Aorta (tissue), 5 donors: ENCODE measurements at places on chromosomes 13 and 19. TPM values are rescaled to one million over a fixed set of nuclear protein-coding genes. Genes with fewer than 3 reads are reported as not detected.

DNA sequence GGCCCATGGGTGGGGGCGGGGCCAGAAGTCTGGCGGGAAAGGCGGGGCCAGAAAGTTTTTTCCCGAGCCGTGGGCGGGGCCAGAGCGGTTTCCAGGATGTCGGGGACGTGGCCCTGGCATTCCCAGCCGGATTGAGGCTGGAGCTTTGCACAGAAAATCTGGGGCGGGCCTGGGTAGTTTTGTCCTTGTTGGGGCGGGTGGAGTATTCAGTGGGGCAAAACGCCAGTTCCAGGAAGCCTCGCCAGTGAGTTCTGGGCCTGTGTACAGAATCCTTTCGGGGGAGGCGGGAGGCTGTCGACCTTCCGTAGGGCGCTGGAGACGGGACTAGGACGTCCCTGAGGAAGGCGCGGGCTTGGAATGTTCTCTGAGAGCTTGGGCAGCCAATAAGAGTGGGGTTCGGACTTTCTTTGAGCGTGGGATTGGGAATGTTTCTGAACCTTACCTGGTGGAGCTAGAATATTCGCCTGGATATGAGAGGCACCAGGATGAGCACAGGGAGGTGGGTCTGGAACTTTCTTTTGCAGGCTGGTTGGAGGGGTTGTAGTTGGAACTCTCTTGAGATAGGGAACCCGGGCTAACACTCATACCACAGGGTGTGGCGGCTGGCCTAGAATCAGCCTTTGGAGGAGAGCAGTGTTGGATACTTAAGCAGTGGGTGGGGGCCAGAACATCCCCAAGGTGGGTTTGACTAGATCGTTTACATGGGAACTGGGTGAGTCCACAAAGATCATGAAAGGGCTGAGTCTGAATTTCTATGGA lies 1.3 kb downstream of the CCDC9 start:
- no peak for DNase-seq
- H3K36me3 ChIP-seq: peaks cover 3% of the 10 kb centered on the region
- H3K4me1 ChIP-seq: no peaks in the 10 kb centered on the region
- no peak overlapping the region for H3K4me3 ChIP-seq
- peak overlapping the region; percentile 51 for H3K27ac ChIP-seq
- H3K27me3 ChIP-seq: no peaks in the 10 kb centered on the region

- no peak overlapping the region for H3K4me3 ChIP-seq
- H3K27ac ChIP-seq: no peak overlapping the region
- H3K4me1 ChIP-seq: peaks cover 2% of the 10 kb centered on the region
- no peaks in the 10 kb centered on the region for H3K27me3 ChIP-seq
- no peaks in the 10 kb centered on the region for H3K36me3 ChIP-seq
Observed at GRCh38 chr19:5104871-5105351, 136.0 kb downstream of the KDM4B start.

GRCh38 chr13:102729560-102730270 lies 34.9 kb upstream of the METTL21C start:
- DNase-seq: no peak
- H3K4me1 ChIP-seq: no peaks in the 10 kb centered on the region
- no peaks in the 10 kb centered on the region for H3K27me3 ChIP-seq

GRCh38 chr19:2549701-2550191 lies 73.8 kb downstream of the GADD45B start:
- no peak overlapping the region for H3K4me3 ChIP-seq
- peak; percentile 95 for DNase-seq

- no peak for DNase-seq
- H3K27ac ChIP-seq: no peak overlapping the region
- no peaks in the 10 kb centered on the region for H3K27me3 ChIP-seq
- no peak overlapping the region for H3K4me3 ChIP-seq
- no peaks in the 10 kb centered on the region for H3K36me3 ChIP-seq
- no peaks in the 10 kb centered on the region for H3K4me1 ChIP-seq
Observed at GRCh38 chr19:45035755-45036154, 3.1 kb upstream of the CLASRP start.

DNA sequence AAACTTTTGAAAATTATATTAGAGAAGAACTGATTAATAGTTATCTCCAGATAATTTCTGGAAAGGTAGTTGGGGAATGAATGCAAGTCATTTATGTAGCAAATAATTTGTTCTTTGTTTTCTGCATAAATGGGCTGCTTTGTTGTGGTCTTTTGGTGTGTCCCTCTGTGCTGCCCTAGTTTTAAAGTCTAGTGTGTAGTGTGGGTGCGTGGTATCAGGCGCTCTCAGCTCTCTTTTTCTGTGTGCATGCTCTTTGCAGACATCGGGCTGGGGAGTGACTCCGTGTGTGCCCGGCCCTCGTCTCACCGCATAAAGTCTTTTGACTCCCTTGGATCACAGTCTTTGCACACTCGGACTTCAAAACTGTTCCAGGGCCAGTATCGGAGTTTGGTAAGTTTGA lies 94.5 kb downstream of the ARHGEF7 start:
- peaks cover 4% of the 10 kb centered on the region for H3K4me1 ChIP-seq
- no peaks in the 10 kb centered on the region for H3K36me3 ChIP-seq
- no peak overlapping the region for H3K27ac ChIP-seq

GRCh38 chr13:45482571-45483173 lies 17.9 kb downstream of the COG3 start:
- H3K36me3 ChIP-seq: peaks cover 3% of the 10 kb centered on the region
- no peak for DNase-seq
- no peaks in the 10 kb centered on the region for H3K27me3 ChIP-seq
- H3K27ac ChIP-seq: no peak overlapping the region
- no peak overlapping the region for H3K4me3 ChIP-seq

The ZNF134 gene
- 13.1 TPM for total RNA-seq

The ITGBL1 gene
- 121 TPM for total RNA-seq

The GFY gene
- total RNA-seq: not detected

The MYBPC2 gene
- not detected for total RNA-seq

The TPGS1 gene
- 19.2 TPM for total RNA-seq

The ZNF426 gene
- 17.3 TPM for total RNA-seq
